ENCODE measurements at places on chromosomes 13 and 19.
A peak's percentile ranks its signal among the peaks of the same experiment; 100 is the strongest.

GRCh38 chr19:32202244-32202643, 143.2 kb upstream of the ZNF507 start:
- DNase-seq: no peak

GRCh38 chr13:23705583-23705982, 135.4 kb downstream of the TNFRSF19 start:
- no peak for DNase-seq

GRCh38 chr13:84705982-84706710, 823.9 kb upstream of the SLITRK1 start:
- DNase-seq: no peak

GRCh38 chr13:91358387-91358782, 10.9 kb downstream of the MIR17HG start:
- no peak for DNase-seq

DNA sequence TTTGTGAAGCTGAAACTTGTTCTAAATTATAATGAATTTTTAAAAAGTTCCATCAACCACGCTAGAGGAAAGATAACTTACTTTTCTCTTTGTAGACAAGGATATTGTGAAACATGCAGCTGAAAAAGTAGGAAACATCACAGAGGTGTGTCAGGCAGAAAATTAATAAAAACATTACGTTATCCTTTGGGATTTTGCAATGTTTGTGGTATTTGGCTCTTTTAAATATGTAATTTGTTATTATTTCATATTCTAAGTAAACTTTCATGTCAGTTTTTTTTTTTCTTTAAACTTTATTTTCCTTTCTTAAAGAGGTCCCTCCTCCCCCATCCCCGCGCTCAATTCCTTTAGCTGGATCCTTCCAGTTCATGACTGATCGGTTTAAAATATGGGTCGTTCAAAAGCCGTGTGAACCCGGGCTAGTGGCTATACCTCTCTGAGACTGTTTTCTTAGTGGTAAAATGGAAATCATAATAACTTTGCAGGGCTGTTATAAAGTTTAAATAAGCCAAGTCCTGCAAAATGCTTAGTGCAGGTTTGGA, 740 bp upstream of the CCDC61 start:
- no peak for DNase-seq

GRCh38 chr19:10173527-10173926, 21.2 kb downstream of the DNMT1 start:
- no peak for DNase-seq

DNA sequence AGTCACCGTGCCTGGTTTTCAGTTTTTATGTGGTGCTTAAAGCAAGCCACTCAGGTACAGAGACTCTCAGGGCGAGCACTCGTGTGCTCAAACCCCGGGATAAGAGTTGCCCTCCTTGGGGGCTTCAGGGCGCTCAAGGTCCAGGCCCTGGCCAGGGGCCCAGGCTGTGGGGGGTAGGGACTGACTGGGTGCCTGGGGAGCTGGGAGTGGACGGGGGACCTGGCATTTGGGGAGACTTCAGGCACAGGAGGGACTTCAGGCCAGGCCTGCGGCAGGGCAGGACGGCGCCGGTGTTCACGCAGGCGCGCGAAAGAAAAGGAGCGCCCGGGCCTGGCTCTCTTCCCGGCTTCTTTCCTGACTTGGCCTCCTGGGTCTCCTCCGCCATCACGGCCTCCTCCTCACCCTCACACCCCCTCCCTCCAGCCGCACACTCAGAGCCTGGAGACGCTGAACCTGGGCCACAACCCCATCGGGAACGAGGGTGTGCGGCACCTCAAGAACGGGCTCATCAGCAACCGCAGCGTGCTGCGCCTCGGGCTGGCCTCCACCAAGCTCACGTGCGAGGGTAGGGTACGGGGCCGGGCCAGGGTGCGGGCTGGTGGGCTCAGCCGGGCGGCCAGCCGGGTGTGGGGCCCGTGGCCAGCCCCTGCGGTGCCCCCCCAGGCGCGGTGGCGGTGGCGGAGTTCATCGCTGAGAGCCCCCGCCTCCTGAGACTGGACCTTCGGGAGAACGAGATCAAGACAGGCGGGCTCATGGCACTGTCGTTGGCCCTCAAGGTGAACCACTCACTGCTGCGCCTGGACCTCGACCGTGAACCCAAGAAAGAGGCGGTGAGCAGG, 16.1 kb downstream of the NKPD1 start:
- no peak for DNase-seq

DNA sequence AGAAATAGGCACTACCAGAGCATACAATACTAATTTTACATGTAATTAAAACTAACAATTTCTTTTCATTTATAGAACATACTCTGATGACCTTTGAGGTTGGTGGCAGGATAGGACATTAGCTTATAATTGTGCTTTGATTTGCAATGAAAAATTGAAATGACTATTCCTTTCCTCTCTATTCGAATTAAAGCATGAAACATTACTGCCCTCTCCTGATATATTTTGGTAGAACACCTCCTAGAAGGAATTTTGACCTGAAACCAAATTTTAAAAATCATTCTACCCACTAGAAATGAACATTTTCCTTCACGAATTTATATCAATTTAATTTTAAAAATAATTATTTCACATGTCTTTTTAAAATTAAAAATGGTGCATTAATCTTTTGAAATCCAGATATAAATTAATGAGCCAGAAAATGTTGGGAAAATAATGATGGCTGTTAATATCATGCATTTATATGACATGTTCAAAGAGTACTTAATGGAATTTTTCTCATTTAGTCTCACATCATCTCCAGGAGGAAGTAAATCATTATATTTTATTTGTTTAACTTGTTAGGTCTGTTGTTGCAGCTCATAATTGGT, 556.3 kb upstream of the ARGLU1 start:
- DNase-seq: peak; percentile 49

DNA sequence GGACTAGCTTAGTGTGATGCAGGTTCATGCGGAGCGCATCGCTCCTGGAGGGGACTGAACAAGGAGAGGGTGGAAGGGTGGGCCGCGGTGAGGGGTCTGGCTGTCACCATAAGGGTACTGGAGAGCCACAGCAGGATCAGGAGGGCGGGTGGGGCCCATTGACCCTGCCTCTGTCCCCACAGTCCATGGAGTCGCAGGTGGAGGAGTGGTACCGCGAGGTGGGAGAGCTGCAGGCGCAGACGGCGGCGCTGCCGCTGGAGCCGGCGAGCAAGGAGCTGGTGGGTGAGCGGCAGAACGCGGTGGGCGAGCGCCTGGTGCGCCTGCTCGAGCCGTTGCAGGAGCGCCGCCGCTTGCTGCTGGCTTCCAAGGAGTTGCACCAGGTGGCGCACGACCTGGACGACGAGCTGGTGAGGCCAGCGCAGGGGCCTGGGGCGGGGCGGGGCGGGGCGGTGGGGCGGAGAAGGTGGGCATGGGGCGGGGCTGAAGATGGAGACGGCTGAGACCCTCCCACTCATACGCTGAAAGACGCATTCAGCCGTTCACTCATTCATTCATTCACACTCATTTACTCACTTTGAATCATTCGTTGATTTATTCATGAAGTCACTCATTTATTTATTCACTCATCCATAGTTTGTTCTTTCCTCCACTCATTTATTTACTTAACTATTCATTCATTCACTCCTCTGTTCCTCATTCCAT, 27.5 kb upstream of the SHKBP1 start:
- DNase-seq: peak; percentile 78

DNA sequence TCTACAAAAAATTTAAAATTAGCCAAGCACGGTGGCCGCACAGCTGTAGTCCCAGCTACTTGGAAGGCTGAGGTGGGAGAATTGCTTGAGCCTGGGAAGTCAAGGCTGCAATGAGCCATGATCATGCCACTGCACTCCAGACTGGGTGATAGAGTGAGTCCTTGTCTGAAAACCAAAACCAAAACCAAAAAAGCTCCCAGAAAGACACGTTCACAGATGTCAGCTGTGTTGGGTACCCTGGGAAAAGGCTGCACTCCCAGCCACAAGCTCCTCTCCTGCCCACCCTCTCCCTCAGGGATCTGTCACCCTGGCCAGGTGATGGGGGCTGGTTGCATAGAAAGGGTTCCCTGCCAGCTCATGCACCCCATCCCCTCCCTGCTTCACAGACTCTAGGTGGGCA, 53.3 kb downstream of the RNF6 start:
- no peak for DNase-seq

- DNase-seq: no peak
Observed at GRCh38 chr13:94233837-94234236, 245.6 kb downstream of the DCT start.

DNA sequence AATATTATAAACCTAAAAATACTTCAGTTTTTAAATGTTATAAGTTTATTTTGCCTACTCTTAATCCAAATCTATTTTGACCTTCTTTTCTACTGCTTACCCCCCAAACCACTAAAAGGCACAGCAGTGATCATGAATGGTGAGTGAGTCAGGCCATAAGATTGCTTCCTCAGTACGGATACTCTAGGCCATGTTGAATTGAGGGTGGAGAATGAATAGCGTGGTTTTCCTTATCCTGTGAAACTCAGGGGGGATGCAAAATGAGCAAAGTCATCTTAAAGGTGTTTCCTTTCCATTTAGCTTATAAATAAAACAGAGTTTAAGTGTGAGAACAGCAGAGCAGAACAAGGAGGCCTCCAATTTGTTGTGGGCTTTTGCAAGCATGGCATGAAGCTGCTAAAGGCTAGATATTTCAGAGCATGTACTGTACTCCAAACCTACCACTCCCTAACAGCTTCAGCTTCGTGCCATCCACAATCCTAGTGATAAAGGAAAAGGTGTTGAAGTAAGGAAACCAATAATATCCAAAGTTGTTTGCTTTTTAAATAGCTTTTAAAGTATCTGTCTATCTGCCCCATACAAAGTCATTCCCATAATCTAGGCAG, 25.0 kb downstream of the SERPINE3 start:
- DNase-seq: no peak

Measured in SK-MEL-5 (cell line).